Cerebellum (tissue), 4 donors: ENCODE measurements at places on chromosomes 4 and X. TPM values are rescaled to one million over a fixed set of nuclear protein-coding genes. Genes with fewer than 3 reads are reported as not detected.

The MAGEC2 gene
- not detected for total RNA-seq

The CCKAR gene
- not detected for total RNA-seq

The VCX3B gene
- total RNA-seq, result not detected

The BCORL1 gene
- 3.7 TPM for total RNA-seq

The UGT2B10 gene
- total RNA-seq, result not detected

The RGN gene
- total RNA-seq, result 7.0 TPM

The DYNLT3 gene
- 22.5 TPM for total RNA-seq

The HTN1 gene
- not detected for total RNA-seq

The RWDD4 gene
- total RNA-seq, result 18.1 TPM

The ELK1 gene
- total RNA-seq, result 12.2 TPM

The ZNF630 gene
- total RNA-seq, result 5.5 TPM

The AR gene
- 2.1 TPM for total RNA-seq

The PHKA2 gene
- 15.6 TPM for total RNA-seq

The TMEM255A gene
- 2.1 TPM for total RNA-seq

The KLHL5 gene
- 116 TPM for total RNA-seq

The CSAG2 gene
- not detected for total RNA-seq

The UPF3B gene
- total RNA-seq, result 5.0 TPM

The CHRNA9 gene
- total RNA-seq, result not detected

The HEPH gene
- total RNA-seq, result 25.8 TPM

The SMIM10L2A gene
- total RNA-seq, result 6.8 TPM

The TRIM61 gene
- total RNA-seq, result 2.2 TPM

The FAM9B gene
- total RNA-seq, result not detected

The OTUD6A gene
- not detected for total RNA-seq

The HMGB3 gene
- total RNA-seq, result 35.7 TPM

The SPANXN4 gene
- not detected for total RNA-seq

The KLHL13 gene
- total RNA-seq, result 48.6 TPM

The TMEM47 gene
- 48.0 TPM for total RNA-seq

The GAB1 gene
- 65.7 TPM for total RNA-seq

The HS3ST1 gene
- total RNA-seq, result 2.4 TPM

The CT45A3 gene
- not detected for total RNA-seq

The GDPD2 gene
- 7.7 TPM for total RNA-seq

The PPP1R2C gene
- total RNA-seq, result not detected

The CENPVL3 gene
- 3.9 TPM for total RNA-seq

The ENPP6 gene
- total RNA-seq, result 1.2 TPM

The CD40LG gene
- total RNA-seq, result not detected

The AFF2 gene
- 139 TPM for total RNA-seq

The SPANXA2 gene
- total RNA-seq, result not detected

The TMEM184C gene
- total RNA-seq, result 40.6 TPM

The FAM133A gene
- 1.7 TPM for total RNA-seq

The KLHL15 gene
- 19.1 TPM for total RNA-seq

The TLR6 gene
- 3.0 TPM for total RNA-seq

The KIT gene
- 43.4 TPM for total RNA-seq

The CYLC1 gene
- not detected for total RNA-seq

The NAA11 gene
- total RNA-seq, result not detected

The FGFBP1 gene
- not detected for total RNA-seq

The PRDM8 gene
- total RNA-seq, result 47.9 TPM

The RTL5 gene
- 5.2 TPM for total RNA-seq

The MTCP1 gene
- 7.4 TPM for total RNA-seq

The COX7B gene
- total RNA-seq, result 120 TPM
